ENCODE measurements at places on chromosomes 7 and 10.

DNA sequence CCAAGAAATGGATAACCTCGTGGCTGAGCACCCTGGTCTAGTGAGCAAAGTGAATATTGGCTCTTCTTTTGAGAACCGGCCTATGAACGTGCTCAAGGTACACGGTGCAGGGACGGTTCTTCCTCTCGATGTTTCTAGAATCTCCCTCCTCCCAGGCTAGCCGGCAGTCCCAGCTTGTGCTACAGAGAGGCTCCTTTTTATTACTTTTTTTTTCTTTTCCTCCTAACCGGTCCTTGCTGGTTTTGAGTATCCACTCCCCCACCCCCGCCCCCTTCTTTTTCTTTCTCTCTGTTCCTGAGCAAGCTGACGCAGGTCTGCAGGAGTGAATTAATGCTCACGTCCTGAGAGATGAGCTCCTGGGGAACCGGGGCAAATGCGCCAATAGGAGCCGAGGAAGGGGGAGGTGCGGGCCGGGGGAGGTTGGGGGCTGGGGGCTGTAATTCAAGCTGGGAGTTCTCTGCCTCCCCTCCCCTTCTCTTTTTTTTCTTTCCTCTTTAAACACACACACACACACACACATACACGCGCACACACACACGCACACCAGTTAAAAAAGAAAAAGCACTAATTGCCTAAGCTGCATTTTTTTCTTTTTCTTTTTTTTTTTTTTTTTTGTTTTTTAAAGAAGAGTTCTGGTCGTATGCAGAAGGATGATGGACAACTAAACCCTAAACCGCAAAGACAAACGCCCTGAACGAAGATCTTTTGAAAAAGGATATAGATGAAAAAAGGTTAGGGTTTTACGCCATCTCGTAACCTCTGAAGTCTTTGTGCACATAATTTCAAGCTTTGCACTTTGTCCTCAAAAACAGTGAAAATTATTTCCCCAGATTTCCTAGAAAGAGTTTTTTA lies 6.6 kb downstream of the CPA2 start:
- DNase-seq: no peak

- DNase-seq: no peak
Observed at GRCh38 chr10:73871295-73872189, 2.8 kb downstream of the CAMK2G start.

DNA sequence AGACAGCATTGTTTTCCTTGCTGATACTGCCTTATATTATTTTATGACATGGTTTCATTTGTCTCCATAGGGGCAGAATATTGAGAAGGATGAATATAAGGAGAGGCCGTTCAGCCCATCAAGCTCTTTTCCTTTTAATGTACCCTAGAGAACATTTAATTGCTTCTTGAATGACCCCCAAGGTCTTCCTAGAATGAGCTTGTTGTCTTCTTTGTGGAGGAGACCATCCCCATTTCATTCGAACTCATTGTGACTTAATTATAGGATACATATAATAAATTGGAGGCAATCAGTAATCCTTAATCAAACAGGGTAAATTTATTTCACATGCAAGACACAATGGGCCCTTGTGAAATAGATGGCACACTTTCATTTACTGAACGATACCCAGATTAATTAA lies 231.3 kb downstream of the MDFIC start:
- no peak for DNase-seq

GRCh38 chr10:45071043-45071813 lies 70.5 kb downstream of the ZNF22 start:
- DNase-seq: no peak

DNA sequence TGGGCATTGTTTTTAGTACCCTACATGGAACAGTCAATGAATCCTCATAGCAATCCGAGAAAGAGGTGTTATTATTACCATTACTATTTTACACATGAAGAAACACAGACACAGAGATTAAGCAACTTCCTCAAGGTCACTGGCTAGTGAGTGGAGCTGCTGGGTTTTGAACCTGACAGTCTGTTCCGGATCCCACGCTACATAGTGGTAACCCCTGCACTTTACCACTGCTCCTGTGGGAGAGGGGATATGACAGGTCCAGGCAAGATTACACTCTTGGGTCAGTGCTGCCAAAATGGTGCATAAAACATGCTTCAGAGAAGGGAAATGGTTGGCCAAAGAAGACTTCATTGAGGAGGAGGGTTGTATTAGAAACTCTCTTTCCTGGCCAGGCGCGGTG lies 185.7 kb downstream of the XPNPEP1 start:
- DNase-seq: no peak

DNA sequence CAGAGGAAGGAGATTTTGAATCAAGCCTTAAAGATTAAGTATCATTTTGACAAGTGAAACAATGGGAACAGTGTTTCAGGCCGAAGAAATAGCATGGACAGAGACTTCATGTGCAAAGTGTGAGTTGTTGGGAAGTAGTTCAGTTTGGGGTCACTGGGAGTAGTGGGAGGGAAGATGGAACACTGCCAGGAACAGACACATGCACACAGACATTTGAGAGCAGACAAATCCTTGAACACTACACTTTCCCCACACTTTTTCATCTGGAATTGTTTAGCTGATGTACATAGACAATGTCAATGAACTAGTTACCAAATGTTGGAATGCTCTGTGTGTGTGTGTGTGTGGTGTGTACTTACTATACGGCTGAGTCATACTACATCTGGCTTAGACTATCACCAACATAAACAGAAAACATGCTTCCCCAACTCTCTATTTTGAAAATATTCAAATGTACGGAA lies 52.4 kb upstream of the LRRC17 start:
- no peak for DNase-seq

DNA sequence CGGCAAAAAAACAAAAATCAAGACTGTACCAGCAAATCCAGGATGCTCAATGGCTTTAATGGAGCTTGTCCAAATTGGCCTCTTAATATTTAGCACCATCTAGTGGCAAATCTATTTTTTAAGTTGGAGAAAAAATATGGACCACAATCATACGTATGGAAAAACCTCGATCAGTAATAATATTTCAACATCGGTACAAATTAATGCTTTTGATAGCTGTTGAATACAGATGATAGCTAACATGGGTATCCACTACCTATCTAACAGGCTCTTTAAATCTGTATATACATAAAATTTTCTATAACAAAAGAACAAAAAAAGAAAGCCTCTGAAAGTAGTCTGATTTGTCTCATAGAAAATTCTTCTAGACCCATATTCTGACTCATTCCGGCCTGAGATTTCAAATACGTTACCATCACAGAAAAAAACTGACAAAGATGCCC lies 29.2 kb downstream of the COA1 start:
- DNase-seq: no peak

DNA sequence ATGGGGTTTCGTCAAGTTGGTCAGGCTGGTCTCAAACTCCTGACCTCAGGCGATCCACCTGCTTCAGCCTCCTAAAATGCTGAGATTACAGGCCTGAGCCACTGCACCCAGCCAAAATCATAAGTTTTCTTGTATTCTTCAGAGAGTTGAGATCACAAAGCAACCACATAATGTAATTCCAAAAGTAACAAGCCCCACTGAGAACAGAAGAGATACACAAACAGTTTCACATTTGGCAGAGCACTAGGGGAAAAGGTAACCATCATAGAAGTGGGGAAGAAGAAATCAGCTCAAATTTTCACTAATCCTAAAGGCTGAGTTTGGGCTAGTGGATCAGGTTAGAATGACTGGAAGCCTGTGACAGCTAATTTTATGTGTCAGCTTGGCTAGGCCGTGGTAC lies 5.4 kb upstream of the CEP41 start:
- no peak for DNase-seq

DNA sequence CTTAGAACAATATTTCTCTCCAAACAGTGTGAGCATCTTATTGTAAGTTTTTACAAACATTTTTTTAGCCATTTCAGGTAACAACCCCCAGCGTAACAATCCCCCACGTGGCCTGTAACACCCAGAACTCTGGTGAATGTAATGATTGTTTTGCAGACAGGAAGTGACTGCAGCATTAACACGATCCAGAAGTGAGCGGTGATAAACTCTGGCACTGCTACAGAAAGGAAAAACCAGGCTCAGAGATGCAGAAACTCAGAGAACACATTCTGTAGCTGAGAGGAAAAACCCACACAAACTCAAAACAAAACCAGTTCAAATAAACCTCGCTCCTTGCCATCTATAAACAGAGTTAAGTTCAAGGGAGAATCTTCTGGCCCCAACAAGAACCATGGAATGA lies 285.7 kb downstream of the FGFR2 start:
- no peak for DNase-seq

DNA sequence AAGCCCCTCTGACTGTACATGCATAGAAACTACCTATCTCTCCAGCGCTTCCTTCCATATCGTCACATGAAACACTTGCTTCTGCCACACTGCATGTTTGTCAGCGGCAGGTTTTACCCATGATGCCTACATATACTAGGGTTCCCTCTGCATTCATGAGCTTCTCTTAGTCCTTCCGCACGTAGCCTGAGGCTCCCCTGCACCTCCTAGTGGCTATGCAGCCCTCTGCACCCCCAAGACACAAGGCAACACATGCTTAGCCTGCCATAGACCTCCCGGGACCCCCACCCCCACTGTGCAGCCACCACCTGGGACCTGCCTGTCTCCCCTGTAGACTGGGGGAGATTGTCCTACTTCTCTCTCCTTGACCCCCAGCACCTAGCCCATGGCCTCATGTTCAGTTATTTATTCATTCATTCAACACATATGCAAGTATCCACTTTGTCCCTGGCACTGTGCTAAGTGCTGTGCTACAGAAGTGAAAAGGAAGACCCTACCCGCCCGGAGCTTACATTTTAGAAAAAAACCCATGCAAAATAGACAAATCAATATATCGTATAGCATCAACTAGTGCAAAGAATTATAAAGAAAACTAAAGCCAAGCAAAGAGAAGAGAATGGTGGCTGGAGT lies 23.5 kb downstream of the TMEM273 start:
- peak; percentile 45 for DNase-seq

DNA sequence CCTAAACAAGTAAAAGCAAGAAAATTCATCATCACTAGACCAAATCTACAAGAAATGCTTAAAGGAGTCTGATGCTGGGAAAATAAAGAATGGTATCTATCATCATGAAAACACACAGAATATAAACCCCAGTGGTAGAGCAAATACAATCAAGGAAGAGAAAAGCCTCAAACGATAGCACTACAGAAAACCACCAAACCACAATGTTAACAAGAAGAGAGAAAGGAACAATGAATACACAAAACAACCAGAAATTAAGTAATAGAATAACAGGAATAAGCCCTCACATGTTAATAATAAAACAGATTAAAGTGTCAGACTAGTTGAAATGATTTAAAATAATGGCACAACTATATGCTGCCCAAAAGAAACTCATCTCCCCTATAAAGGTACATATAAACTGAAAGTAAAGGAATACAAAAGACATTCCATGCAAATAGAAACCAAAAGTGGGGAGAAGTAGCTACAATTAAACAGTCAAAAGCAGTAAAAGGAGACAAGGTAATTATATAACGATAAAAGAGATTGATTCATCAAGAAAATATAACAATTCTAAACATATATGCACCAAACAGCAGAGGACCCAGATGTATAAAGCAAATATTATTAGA lies 77.3 kb downstream of the JMJD1C start:
- DNase-seq: no peak
